HepG2 (cell line): ENCODE measurements at places on chromosomes 11 and 22.

- H3K36me3 ChIP-seq: peaks cover 8% of the 10 kb centered on the region
- no peaks in the 10 kb centered on the region for H3K27me3 ChIP-seq
- DNase-seq: no peak
- peaks cover 8% of the 10 kb centered on the region for H3K4me1 ChIP-seq
- H3K4me3 ChIP-seq: no peak overlapping the region
These were observed 12.0 kb downstream of the PLCB3 start for GRCh38 chr11:64263021-64263946.

- no peak overlapping the region for H3K4me3 ChIP-seq
- no peak overlapping the region for H3K27ac ChIP-seq
- no peak for DNase-seq
- no peaks in the 10 kb centered on the region for H3K36me3 ChIP-seq
- no peaks in the 10 kb centered on the region for H3K4me1 ChIP-seq
These were observed 26.1 kb downstream of the MOB2 start for GRCh38 chr11:1460396-1460985.

DNA sequence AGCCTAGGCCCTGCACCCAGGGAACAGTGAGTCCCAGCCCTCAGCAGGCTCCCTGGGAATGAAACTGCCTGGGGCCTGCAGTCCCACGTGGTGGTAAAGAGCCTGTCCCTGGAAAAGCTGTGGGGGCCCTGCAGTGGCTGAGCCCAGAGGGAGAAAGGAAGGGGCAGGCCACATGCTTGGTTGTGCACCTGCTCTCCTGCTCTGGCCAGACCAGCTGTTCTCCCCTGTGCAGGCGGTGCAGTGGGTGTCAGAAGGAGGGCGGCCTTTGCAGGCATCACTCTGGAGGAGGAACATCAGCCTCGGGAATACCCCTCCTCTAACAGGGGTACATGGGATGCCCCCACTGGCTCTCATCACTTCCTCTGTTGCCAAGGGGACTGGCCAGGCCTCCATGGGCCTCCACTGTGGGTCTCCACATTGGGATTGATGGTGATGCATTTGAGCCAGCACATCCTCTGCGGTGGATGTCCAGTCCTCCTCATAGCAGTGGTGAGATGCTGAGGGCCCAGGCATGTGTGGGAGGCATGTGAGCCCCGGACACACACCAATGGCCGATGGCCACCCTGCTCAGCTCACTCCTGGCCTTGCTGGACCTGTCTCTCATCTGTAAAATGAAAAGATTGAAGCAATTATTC lies 690.4 kb downstream of the BRD1 start:
- H3K36me3 ChIP-seq: no peaks in the 10 kb centered on the region
- H3K27me3 ChIP-seq: peaks cover 30% of the 10 kb centered on the region; the same call in 2 of the 3 replicates
- no peak for DNase-seq
- H3K4me3 ChIP-seq: no peak overlapping the region
- H3K27ac ChIP-seq: no peak overlapping the region
- no peaks in the 10 kb centered on the region for H3K4me1 ChIP-seq

- no peak overlapping the region for H3K4me3 ChIP-seq
- H3K27ac ChIP-seq: no peak overlapping the region
- DNase-seq: no peak
- H3K27me3 ChIP-seq: no peaks in the 10 kb centered on the region
- no peaks in the 10 kb centered on the region for H3K36me3 ChIP-seq
These were observed 8.9 kb downstream of the DAGLA start for GRCh38 chr11:61689164-61689496.

DNA sequence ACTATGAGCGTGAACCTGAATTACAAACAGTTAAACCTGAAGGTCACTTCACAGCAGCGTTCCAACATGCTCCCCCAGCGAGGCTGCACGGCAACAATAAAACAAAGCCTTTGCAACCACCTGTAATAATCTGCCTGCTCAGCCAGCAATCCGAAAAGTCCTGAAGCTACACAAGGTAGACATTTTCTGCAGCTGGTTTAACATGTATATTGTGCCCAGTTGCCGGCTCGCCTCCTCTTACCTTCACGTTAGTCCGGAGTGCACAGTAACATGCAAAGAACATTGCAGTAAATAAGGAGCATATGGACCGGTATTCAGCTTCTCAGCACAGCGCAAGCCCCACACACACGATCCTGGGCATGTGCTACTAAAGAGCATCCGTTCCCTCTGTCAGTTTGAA lies 704.3 kb downstream of the DLG2 start:
- no peaks in the 10 kb centered on the region for H3K4me1 ChIP-seq
- H3K36me3 ChIP-seq: no peaks in the 10 kb centered on the region
- no peak overlapping the region for H3K4me3 ChIP-seq
- no peak for DNase-seq
- H3K27ac ChIP-seq: no peak overlapping the region

DNA sequence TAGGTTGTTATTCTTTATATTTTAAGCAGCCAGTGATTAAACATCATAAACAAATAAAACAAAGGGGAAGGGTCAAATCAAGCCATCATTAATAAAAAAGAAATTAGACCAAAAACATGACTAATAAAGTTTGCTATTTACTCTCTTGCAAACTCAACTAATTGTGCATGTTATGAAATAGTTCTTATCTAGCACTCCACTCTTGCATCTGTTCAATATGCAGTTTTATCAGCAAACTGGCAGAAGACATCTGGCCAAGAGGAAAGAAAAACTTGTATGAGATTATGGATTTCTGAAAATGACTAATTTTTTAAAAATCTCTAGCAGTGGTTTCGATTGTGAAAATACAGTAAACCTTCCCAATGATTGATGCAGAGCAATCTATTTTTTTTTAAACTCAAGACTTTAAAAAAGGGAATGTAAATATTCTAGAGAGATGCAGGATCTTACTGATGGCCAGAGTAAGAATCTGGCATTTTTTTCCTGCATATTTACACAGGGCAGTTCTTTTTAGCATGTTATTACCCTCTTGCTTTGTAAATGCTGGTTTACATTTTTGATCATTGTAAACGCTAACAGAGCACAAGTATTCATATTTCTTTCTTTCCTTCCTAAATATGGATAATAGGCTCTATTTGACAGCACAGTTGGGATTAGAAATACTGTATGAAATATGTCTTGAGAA lies 83.3 kb downstream of the GRIA4 start:
- H3K36me3 ChIP-seq: no peaks in the 10 kb centered on the region
- H3K4me3 ChIP-seq: no peak overlapping the region
- no peaks in the 10 kb centered on the region for H3K4me1 ChIP-seq
- DNase-seq: no peak
